ENCODE measurements at places on chromosomes 12 and 14.

GRCh38 chr12:79296133-79296532 lies 394.6 kb downstream of the PAWR start:
- no peak for DNase-seq

DNA sequence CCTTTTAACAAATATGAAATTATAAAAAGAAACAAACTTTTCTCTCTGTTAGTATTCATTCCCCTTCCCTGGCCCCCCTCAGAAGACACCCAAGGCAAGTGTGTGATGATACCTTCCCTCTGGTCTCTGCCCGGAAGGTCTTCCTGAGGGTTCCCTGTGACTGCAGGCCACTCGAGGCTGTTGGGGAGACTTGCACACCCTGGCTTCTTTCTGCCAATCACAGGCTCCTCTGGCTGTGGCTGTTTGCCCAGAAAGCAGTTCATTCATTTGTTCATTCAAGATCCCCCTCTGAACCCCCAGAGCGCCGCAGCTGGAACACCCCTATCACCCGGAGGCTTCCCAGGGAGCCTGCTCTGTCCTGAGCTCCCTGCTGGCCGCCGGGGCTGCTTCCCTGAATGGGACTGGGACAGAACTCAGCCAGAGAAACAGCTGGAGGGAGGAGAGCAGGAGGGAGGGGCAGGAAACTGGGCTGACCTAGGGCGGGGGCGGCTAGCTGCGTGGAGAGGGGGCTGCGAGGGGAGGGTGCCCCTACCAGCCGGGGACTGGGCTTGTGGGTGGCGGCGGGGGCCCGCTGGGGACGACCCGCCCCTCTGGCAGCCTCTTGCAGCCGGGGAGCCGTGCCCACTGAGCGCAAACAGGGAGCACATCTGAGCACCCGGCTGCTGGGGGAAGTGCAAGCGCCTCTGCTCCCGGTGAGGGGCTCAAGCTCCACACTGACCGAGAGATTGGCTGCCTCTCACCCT lies at the start of gene CMKLR1:
TSS of gene CMKLR1 (minus strand) at position 397 of the 743 bp plus-strand sequence. CDS start 45,720 bp downstream, outside the sequence.
- DNase-seq, result no peak

DNA sequence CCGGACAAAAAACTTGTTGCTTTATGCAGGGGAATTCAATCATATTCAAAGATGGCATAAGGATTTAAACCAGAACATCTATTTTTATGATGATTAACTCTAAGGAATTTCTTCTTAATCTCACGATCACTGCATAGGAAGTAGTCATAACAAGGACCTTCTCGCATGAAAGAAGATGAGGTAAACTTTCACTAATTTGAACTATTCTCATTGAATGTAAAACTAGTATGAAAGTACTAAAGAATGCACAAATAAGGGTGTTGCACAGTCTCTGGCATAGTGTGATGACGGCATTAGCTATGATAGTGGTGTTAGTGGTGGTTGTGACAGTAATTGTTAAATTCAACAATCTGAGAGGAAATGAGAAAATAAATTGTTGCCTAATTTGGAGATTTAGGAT lies 280.0 kb downstream of the SLC6A15 start:
- no peak for DNase-seq

DNA sequence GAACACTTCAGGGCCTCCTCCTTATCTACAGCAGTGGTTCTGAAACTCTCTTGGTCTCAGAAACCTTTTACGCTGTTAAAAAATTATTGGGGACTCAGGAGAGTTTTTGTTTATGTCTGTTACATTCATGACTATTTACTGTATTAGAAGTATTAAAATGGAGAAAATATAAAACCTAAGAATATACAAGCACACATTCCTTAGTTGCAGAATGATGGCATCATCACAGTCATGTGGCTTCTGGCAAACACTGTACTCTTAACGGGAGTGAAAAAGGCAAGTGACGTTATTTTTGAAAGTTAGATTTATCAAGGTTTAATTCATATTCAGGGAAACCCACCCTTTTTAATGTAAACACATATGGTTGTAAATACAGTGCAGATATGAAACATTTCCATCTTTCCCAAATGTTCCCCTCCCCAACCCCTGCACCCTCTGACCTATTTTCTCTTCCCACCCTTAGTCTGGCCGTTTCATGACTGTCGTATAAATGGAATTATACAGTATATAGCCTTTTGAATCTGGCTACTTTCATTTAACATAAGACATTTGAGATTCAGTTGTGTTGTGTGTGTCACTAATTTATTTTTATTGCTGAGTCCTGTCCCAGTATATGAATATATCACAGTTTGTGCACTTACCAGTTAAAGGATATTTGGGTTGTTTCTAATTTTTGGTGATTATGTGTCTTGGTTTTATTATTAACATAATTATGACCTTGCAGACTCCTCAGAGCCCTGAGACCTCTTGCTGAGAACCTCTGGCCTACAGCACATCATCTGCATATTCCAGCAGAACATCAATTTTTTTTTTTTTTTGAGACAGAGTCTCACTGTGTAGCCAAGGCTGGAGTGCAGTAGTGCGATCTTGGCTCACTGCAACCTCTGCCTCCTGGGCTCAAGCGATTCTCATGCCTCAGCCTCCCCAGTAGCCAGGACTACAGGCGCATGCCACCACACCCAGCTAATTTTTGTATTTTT lies 457.0 kb downstream of the PCNX1 start:
- DNase-seq, result no peak

Measured in stimulated activated CD8-positive, alpha-beta memory T cell treated with anti-CD3 and anti-CD28 coated beads, Interleukin-12 subunit alpha, Interleukin-12 subunit beta, amount 100 ng/mL, for 4 hours (primary cell).